ENCODE measurements at places on chromosomes 13 and 19.

DNA sequence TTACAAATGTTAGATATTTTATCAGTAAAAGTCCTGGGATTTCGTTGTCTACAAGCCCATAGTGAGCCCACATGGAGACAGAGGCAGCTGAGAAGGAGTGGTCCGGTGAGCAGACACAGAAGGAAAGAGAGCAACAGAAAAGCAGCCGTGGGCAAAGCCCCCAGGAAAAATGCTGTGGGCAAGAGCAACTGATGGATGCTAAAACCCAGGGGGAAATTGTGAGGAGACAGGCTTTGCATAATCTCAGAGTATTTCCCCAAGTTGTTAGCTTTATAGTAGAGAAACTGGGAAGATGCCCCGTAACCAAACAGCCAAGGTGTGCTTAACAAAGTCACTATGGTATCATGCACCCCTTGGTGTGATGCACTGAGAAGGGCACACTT is 35.1 kb downstream of the GJA3 start:
- no peak for DNase-seq

DNA sequence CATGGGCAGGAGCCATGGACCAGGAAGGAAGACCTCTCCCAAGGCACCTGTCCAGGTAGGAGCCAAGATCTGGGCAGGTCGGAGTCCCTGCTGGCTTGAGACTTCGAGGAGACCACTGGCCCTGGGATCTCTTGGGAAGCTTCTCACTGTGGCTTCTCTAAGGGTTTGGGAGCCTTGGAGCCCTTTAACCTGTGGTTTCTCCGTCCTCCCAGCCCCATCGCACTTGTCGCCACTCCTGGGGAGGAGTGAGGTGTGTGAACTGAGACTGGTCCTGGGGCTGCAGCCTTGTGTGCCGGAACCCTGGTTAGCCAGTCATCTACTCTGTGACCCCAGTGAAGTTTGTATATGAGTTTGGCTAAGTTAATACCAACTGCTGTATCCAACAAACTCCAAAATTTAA is 8.2 kb downstream of the ZNF805 start:
- no peak for DNase-seq

DNA sequence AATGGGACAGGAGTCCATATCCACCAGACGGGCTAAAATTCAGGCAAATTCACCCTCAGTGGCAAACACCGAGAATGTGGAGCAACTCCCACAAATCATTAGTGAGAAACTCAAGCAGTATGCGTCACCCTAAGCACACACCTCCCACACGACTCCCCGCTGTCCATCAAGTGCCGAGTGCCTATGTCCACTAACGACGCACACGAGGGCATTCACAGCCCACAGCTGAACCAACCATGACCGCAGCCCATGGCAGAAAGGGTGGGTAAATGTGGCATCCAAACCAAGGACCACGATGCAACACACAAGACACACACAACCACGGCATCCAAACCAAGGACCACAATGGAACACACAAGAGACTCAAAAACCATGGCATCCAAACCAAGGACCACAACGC is 22.0 kb downstream of the MIER2 start:
- no peak for DNase-seq

DNA sequence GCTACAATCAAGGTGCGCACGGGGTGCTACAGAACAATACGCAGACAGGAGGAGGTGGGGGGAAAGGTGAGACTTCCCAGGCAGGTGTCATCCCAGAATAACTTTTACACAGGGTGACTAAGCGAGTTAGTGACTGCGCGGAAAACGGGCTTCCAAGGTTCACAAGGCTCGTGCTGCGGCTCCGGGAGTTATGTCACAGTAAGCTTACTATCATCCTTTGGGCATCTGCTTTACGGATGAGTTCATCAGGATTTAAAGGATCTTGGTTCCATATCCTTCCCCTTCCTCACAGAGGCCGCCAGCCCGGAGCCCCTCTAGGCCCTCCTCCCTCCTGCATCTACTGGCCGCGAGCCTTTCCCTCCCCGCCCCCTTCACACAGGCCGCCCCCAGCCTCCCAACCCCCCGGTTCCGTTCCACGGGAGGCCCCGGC is 474 bp upstream of the IFT88 start:
- no peak for DNase-seq

DNA sequence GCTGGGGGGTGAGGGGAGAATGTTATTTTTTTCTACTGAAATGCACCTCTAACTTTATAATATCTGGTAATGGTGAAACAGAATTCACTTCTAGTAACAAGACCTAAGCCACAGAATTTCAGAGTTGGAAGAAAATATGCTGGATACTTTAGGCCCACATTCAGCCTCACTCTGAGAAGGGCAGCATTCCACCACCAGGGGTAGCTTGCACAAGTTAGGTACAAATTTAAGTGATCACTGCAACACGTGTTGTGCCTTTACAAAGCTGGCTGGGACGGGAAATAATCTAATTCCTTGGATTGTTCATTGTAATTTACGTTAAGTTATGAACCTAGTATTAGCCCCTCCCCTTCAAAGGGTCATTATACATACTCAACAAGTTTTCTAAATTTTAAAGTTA is 192.3 kb downstream of the RGCC start:
- DNase-seq = peak; percentile 47

GRCh38 chr19:11963566-11964355 is 1.1 kb upstream of the ZNF763 start:
- DNase-seq = peak; percentile 93

Measured in adipocyte (in vitro differentiated cells).